ENCODE measurements at places on chromosomes 13 and 19.

GRCh38 chr19:51458899-51459505 lies 748 bp upstream of the SIGLEC8 start:
- no peak for DNase-seq

- DNase-seq: no peak
Observed at GRCh38 chr19:56099638-56100539, 21.2 kb downstream of the ZNF787 start.

DNA sequence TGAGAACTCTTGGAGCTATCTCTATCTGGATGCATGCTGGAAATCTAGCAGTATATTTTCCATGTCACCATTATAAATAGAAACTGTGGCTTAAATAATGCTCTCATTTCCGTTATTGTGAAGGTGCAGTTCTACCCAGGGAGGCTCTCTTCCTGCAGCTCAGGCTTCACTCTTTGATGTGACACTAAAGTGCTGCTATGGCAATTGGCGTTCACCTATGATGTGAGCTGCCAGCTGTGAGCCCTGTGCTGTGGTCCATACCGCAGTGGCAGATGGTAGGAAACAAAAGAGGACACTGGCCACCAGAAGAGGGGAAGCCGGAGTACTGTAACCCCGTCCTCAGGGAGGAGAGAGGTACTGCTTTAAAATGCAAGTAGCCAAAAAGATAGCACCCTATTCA lies 40.6 kb upstream of the ZNF681 start:
- no peak for DNase-seq

DNA sequence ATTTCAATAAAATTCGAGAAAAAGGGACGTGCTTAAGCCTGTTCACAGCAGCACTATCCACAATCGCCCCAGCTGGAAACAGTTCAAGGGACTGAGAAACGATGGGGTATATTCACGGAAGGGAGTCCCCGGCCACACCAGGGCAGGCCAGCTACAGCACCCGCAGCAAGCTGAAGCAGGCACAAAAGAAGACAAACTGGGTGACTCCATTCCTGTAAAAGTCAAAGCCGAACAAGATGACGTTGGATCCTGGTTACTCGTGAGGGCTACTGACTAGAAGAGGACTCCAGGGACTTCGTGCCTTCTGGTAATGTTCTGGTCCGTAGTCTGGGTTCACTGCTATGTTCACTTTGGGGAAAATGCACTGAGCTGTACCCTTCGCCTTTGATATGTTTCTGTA lies 57.6 kb downstream of the COL4A1 start:
- no peak for DNase-seq
